Activated CD4-positive, alpha-beta T cell treated with anti-CD3 and anti-CD28 coated beads for 36 hours (primary cell): ENCODE measurements at places on chromosomes 3 and 15. TPM values are rescaled to one million over a fixed set of nuclear protein-coding genes. Genes with fewer than 3 reads are reported as not detected.

The GOLGA8T gene
- total RNA-seq = not detected

The KY gene
- total RNA-seq = not detected

The BDH1 gene
- total RNA-seq = 84.9 TPM

The RHCG gene
- not detected for total RNA-seq

- DNase-seq = no peak
- no peak overlapping the region for H3K27ac ChIP-seq
- no peak overlapping the region for H3K4me3 ChIP-seq
- H3K27me3 ChIP-seq = peaks cover 10% of the 10 kb centered on the region
- H3K4me1 ChIP-seq = no peaks in the 10 kb centered on the region
Measured at GRCh38 chr3:182261041-182261440, 532.3 kb upstream of the ATP11B start.

DNA sequence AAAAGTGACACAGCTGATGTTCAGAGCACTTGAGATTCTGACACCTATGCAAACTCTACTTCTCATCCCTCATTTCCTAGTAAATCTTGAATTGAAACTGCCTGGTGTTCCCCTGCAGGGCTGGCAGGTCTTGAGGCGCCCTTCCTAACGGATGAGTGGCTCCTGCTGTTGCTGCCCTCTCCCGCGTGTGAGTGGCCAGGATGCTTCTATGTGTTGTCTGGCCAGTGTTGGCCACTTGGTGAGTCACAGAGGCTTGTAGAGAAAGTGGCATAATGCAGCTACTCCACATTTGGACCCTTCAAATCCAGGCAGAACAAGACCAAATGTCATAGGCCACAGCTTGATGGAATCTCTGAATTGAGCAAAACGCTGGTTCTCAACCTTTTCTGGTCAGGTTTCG lies 63.6 kb downstream of the MOBP start:
- H3K4me1 ChIP-seq = no peaks in the 10 kb centered on the region
- no peaks in the 10 kb centered on the region for H3K36me3 ChIP-seq
- no peak overlapping the region for H3K27ac ChIP-seq
- DNase-seq = no peak
- H3K27me3 ChIP-seq = peaks cover 11% of the 10 kb centered on the region

DNA sequence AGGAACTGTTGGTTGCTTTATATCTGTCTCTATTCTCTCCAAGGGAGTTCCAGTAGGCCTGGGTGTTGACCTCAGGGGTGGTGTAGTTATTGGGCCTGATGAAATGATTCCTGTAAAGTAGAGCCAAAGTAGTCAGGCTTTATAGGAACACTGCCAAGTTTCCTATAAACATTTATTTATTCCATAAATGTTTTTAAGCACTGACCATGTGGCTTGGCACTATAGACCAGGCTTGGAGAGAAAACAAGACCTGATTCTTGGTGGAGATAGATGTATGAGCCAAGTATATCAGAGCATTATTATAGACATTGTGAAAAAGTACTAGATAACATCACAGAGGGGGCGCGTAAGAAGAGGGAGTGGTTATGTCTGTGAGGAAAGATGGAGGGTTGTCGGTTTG lies 65.9 kb downstream of the TFG start:
- no peaks in the 10 kb centered on the region for H3K36me3 ChIP-seq
- H3K4me3 ChIP-seq = no peak overlapping the region
- no peaks in the 10 kb centered on the region for H3K27me3 ChIP-seq
- no peaks in the 10 kb centered on the region for H3K4me1 ChIP-seq
